ENCODE measurements at places on chromosomes 6 and 20.
A peak's percentile ranks its signal among the peaks of the same experiment; 100 is the strongest.

DNA sequence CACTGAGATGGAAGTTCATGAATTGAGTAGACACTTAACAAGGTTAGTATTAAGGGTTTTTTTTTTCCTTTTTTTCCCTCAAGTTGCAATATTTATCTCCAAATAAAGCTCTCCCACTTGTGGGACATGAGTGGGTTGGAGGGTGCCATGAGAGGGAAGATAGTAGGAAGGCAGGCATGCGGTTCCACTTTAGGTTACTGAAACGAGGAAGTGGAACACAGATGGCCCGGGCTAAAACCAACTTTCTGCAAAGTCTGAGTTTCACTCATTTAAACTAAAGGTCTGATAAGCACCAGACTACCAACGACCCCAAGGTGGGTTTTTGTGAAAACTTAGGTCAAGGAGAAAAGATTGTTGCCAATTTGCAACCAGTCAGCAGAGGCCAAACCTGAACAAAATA is 42.2 kb downstream of the TBC1D7 start:
- no peak for DNase-seq

DNA sequence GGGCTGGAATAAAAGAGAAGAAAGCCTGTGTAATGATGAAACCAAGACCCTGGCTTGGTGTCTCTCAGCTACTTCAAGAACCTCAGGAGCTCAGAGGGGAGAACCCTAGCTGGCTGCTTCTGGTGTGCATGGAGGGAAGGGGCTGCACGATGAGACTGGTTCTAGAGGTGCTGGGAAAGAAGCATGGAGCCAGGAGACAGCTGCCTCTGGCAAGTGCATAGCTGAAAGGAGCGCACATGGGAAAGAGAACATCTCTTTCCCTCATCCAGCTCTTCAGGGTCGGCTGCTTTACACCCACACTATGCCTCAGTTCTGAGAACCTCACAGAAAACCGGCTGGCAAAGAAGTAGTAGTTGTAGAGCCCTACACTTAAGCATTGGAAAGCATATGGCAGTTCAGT is 139.5 kb downstream of the QKI start:
- DNase-seq = no peak

- no peak for DNase-seq
These were observed 446.3 kb upstream of the SLC35B3 start for GRCh38 chr6:8881663-8882062.

- no peak for DNase-seq
These were observed 226.9 kb upstream of the RREB1 start for GRCh38 chr6:6880745-6881437.

DNA sequence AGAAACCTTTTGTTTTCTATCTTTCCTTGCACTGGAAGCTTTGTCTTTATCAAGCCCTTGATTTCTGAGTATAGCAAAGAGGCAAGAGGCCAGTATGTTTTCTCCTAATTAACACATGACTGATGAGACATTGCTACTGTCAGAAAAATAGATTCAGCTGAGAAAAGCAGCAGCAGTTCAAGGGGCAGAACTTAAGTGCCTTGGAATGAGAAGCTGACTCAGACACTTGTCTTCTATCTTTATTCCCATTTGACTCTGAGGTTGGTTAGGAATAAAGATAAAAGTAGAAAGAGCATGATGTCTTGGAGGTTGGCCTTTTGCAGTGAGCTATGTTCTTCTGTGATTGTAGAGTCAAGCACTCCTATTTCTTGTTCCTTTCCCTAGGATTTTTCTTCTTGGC is 79.1 kb upstream of the MAN1A1 start:
- DNase-seq = no peak

GRCh38 chr6:89360415-89360999 is 8.0 kb upstream of the UBE2J1 start:
- DNase-seq = no peak

DNA sequence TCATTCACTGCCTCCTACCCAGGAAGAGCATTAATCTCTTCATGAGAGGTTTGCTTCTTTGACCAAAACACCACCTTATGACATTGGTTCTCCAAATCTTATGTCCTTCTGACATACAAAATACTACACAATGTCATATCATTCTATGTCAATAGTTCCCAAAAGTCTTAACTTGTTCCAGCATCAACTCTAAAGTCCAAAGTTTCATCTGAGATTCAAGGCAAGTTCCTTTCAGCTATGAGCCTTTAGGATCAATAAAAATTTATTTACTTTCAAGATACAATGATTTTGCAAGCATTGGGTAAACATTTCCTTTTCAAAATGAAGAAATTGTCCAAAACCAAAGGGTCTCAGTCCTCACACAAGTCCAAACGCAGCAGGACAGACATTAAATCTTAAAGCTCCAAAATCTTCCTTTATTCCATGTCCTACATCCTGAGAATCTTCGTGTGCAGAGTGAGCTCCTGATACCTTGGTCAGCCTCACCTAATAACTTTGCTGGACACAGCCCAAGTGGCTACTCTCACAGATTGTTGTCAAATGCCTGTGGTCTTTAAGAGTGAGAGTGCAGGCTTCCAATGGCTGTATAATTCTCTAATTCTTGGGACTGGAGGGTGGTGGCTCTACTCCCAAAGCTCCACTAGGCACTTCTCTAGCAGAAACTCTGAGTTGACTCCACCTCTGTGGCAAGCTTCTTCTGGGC is 1668.2 kb downstream of the HACE1 start:
- DNase-seq = no peak

DNA sequence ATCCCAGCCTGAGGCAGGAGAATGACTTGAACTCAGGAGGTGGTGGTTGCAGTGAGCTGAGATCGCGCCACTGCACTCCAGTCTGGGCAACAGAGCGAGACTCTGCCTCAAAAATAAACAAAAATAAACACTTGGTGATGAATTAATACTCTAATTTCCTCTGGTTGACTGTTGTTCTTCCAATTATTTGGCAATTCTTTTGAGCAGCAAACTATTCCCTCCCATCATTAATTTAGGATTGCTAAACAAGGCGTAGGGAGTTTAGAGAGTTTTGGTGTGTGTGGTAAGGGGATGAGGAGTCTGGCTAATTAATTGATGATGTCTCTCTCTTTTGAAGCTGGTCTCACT is 2.7 kb upstream of the ID1 start:
- peak; percentile 46 for DNase-seq

- DNase-seq = peak; percentile 25
These were observed 377.6 kb downstream of the ESR1 start for GRCh38 chr6:152184917-152185574.

- no peak for DNase-seq
These were observed 86.7 kb upstream of the RAB32 start for GRCh38 chr6:146456886-146457285.
